ENCODE measurements at places on chromosomes 3 and 15.

- DNase-seq = no peak
Observed at GRCh38 chr3:173538410-173538809, 140.9 kb downstream of the NLGN1 start.

DNA sequence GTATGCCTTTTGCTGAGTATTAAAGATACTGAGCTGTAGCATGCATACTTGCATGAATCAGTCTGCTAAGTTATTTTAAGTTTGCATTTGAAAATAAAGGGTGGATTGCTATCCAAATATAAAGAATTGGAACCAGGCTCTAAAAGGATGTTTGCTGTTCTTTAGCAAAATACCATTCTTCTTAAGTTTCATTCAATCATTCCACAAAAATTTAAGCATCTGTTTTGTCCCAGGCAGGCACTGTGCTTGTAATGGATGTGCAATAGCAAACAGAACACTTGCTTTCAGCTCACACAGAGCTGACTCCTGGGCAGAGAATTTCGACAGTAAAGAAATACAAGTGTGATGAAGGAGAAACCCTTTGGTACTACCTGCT, 151.1 kb downstream of the PGPEP1L start:
- DNase-seq = no peak

DNA sequence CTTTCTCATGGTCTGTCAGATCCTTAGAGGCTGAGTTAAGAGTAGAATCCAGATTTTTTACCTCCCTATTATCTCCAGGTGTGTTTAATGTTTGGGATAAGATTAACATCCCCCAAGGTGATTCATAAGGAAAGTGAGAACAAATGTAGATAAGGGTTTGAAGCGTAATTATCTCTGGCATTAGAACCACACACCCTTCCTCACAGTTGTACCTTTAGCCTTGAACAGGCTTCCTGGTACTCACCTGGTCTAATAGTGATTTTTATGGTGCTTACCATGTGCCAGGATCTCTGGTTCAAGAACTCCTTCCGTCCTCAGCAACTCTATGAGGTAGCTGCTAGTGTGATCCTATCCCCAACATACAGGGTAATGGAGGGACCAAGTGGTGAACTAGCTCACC, 27.7 kb downstream of the SEMA6D start:
- DNase-seq = no peak

DNA sequence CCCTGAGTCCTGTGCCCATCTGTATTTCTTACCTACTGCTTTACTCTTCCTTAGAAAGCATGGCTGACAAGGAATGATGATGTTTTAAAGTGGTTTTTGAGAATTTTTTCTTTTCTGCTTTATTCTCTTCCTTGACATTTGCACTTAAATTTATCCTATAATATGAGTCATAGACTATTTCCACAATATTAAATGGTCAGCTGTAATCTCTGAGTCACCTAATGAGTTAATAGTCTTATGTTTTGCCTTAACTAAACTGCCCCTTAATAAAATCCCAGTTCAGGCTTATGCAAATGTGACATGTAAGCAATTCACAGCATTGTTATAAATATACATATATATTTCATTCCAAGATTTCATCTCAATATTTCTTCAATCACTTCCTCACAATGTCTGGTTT, 23.8 kb downstream of the MEIS2 start:
- DNase-seq = no peak

DNA sequence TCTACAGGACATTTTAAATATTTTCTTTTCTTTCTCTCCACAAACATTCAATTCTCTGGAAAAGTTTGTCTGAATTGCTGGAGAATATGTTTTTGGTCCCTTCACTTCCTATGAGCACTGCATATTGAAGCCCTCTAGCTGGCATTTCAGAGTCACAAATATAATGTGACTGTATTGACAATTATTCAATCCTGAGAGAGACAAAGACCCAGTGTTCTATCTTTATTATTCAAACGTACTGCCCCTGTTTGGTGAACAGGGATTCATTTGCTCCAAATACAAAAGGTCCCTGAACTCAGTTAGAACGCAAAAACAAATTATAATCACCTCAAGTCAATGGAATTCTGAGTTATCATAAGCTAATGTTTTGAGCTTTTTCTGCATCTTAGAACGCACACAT, 173.1 kb upstream of the CDIN1 start:
- DNase-seq = no peak

DNA sequence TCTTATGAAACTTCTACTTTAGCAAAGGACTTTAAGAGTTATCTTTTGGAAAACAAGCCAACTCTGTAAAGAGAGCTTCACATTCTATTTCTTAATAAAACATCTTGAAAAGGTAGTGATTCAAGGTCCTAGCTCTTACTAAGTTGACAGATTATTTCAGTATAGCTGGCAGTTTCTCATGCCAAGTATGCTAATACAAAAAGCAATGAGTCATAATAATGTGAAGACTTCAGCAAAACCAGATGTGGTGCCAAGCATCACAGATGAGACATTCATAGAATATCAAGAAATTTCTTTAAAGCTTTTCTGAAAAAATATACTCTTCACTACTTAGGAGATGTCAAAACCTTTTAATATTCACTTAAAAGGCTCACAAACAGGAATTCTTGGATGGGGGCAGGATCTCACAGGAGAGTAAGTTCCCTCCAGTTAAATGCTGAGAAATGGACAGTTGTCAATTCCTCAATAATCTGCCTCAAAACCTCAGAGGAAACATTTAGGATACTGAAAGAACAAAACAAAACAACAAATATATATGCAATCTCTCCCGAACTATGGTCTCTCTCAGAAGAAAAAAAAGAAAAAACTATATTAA, 45.6 kb downstream of the DCBLD2 start:
- no peak for DNase-seq

- DNase-seq = no peak
Observed at GRCh38 chr15:36175186-36175740, 404.2 kb upstream of the CDIN1 start.

DNA sequence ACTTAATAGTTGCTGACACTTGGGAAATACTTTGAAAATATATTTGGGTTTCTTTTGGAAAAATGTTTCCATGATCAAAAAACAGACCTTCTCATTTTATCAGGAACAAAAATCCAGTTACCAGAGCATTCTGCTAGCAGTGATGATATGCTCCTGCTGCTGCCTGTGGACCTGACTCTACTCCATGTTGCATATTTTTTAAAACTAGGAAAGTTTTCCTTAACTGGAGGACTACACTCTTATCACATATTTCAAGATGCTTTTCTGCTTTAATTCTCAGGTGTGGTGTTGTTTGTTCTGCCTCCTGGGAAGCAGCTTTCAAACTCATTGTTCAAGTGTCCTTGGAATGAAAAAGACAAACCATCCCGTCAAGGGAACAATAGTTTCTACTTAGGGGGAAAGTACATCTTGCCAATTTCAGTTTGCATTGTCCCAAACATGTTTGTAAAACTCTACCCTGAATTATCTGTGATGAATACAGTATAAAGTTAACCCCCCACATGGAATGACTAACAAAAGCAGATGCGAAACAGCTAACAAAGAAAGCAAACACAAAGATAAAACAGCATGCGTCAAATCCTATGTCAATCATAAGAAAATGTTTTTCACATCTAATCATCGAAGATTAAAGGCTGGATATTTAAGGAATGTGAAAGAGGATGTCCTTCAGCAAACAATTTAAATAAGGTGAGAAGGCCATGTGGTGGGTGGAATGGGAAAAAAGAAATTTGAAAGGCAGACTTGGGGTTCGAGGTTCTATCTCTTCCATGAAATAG, 40.1 kb upstream of the PSMD6 start:
- no peak for DNase-seq

GRCh38 chr3:133230195-133230594, 169.7 kb upstream of the BFSP2 start:
- DNase-seq = no peak

All from stimulated activated CD4-positive, alpha-beta T cell treated with anti-CD3 and anti-CD28 coated beads, Interleukin-1b, Interleukin-23, amount 100 ng/mL, for 1 hour (primary cell).